ENCODE measurements at places on chromosomes 3 and 15.

DNA sequence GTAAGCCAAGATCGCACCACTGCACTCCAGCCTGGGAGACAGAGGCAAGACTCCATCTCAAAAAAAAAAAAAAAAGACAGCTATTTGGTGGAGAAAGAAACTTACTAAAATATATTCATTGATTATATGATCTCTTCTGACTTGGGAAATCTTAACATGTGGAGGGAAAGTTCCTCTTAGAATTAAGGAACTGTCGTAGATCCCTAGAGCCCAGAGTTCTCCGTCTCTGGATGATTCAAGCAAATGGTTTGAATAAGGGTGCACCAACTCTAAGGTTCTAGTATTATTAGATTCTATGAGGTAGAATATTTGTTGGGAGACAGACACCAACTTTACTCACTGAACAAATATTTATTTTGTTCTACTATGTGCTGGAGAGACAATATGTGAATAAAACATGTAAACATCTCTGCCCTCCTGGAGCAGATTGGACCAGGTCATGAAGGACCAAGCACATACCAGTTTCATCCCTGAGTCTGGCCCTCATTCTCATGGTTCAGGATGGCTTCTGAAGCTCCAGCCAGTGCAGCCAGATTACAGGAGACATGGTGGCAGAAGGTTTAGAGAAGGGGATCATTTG is 129.7 kb downstream of the MITF start:
- no peak for DNase-seq

DNA sequence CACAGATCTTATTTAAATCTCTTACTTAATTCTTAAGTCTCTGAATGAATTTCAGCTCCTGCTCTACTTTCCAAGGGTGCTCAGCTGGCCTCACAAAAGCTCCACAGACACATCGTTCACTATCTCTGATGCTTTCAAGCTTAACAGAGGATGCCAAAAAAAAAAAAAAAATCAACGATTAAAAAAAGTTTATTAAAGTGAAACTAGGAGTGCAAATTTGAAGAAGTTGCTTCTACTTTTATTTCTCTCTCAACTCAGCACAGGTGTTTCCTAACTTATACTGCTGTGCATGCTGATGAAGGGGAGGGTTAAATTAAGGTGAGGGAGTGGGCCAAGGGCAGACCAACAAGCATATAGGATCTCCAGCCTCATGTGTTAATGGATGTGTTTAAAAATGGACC is 157.2 kb downstream of the TIGIT start:
- DNase-seq: no peak

DNA sequence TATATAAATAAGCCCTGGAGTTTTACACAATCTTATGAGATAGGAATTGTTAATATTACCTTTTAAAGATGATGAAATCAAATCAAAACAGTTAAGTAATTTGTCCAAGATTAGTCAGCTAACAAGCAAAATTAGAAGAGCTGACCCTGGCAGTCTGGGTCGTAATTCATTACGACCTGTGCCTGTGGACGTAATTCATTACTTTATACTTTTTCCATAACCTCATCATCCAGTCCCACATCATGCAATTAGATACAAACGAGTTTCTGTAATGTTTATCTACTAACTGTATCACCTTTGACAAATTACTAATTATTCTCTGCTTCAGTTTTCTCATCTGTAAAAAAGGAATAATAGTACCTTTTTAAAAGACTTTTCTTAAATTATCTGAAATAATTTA is 665.9 kb downstream of the ZBBX start:
- DNase-seq: no peak

GRCh38 chr15:33358306-33358705 is 47.5 kb downstream of the RYR3 start:
- DNase-seq: no peak

DNA sequence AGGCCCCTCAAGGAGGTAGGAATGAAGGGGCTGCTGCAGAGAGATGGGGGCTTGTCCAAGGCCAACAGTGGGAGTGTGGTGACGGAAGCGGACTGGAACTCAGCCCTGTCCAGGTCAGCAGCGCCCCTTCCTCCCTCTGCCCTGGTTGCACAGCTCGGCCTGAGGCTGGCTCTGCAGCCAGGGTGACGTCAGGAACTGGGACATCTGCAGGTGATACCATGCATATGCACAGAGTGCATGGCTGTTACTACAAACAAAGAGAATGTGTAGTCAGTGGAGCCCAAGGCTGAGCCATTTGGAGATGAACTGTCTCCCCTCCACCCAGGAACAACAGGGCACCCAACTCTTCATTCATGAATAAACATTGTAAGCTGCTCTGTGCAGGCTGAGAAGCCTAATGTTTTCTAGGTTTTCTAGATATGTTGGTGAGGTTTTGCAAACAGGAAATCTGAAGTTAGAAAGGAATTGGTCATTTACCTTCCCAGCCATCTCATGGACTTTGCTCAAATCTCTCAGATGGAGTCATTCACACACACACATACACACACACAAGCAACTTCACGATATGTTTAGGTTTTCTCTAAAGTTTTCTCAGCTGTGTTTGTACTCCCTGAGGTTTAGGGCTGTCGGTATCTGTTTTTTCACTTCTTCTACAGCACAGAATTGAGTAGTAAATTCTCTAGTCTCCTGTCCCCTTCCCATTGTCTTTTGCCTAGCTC is 117.2 kb downstream of the TLE3 start:
- no peak for DNase-seq

DNA sequence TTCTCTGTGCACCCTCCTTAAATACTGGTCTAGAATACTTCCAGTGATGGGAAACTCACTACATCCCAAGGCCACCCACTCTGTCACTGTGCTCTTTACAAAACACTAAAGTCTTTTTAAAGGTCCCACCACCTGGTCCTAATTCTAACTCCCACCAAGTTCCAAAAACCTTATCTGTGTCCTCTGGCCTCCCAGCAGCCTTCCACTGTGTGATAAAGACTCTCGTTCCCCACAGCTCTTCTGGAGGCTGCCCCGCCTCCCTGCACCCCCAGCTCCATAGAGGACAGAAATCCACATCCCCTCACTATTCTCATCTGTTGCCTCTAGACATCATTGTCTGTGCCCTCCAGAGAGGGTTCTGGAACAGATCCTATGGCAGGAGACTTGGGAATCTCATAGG is 276.4 kb downstream of the FAM43A start:
- no peak for DNase-seq

DNA sequence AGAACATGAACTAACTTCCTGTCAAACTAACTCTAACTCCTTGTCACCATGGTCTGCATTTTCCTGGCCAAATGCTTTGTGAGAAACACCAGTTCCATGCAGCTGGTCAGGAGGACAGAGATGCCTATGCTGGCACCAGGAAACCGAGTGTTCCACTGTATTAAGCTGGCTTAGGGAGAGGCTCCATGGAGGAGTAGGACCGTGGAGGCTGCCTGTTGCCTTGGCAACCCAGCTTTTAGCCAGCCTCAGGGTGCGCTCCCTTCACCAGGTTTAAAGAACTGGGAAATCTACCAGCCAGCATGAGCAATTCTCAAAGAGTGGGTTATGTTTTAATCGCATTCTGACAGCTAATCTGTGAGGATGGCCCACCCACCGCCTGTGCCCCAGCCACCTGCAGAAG is 394.1 kb downstream of the OCA2 start:
- no peak for DNase-seq

- no peak for DNase-seq
These were observed 27.2 kb upstream of the ADAMTS7 start for GRCh38 chr15:78838489-78838888.

DNA sequence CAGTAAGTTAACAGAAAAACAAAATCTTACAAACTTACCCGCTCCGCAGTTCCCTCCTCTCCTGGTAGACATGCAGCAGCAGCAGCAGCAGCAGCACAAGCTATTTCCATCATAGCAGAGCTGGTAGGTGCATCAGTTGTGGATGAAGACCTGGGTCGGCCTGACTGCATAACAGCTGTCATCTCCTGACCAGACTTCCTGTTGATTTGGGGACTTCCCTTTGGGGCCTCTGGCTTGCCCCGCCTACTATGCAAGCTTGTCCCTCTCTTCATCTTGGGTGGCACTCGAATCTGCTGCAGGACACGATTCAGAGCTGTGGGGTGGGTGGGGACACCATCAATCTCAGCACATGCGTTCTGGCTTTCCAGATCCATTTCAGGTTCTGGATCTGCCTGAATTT is 65.7 kb downstream of the TMCC1 start:
- DNase-seq: no peak

DNA sequence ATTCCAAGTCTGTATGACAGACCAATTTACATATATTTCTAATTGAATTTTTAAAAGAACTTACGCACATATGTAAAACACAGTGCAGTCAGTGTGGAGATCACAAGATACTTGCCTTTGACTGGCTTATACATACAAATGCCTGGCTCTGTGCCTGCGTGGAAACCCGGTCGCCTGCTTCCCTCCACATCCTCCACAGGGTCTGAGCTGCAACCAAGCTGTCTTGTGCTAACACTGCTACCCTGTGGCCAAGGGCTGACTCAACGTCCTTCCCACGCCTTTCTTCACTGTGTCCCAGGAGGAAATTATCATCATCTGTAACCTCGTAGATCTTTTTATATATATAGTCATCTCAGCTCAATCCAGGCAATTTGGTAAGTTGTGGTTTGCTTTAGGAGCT is 117.0 kb downstream of the WNT7A start:
- no peak for DNase-seq

- DNase-seq: no peak
These were observed 37.8 kb downstream of the MAP4 start for GRCh38 chr3:47978386-47978785.
